ENCODE measurements at places on chromosomes 7 and 10.

DNA sequence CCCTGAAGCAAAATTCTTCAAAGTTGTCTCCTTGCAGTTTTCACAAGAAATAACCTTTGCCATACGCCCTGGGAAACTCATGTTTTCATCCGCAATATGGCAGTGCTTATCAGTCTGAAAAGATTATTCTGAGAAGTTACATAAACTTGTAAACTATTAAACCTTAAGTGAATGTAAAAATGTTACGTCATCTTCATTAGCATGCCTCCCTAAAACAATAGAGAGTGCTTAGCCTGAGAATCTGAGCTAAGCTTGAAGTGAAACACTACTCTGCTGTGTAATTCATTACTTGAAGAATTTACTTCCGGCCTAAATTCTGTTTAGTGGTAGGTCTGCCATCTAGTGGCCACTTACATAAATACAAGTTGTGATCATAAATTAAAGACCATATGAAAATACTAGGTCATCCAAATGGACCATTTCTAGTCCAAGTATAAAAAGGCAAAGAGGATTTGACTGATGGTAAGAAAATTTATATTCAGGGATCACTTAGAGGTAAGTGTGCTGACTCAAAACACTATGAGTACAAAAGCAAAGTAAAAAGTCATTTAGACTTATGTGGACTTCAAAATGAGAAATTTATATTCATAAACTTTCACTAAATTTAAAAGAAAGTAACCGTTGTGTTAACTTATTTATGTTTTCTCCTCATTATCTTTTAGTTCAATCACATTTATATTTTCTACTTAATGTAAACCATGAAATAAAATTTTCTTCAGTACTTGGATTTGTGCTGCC, 745.1 kb upstream of the LRRTM3 start:
- DNase-seq, result no peak

DNA sequence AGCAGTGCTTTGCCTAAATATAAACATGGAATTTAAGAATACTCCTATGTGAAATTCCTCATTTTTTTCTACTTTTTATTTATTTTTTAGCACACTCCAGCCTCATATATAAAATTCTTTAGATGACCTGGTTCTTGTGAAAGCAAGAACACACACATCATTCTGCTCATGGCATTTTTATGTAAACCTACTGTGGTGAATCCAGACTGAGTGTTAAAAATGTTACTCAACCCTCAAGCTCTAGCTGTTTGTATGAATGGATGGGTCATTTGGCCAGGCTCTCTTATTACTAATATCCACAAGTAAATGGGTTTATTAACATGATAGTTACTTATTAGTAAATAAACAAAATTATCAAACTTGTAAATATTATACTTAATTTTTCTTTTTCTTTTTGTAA, 551.7 kb upstream of the LRRN3 start:
- DNase-seq, result no peak

GRCh38 chr7:106170651-106171050, 58.5 kb upstream of the SYPL1 start:
- no peak for DNase-seq

DNA sequence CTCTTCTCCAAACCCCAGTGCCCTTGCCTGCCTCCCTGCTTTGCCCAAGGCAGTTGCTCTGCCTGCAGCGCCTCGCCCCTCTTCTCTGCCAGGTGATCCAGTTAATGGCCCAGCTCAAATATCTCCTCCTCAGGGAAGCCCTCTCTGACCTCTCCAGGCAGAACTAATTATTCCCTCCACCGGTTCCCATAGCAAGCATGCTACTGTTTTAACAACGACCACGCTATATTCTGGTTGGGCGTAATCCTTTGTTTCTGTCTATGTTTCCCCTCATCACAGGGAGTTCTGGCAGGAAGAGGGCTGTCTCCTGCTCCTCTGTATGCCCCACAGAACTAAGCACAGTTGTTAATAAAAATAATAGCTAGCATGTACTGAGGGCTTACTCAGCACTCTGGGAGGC, 36.8 kb upstream of the R3HCC1L start:
- no peak for DNase-seq

GRCh38 chr10:12681252-12681651, 320.3 kb downstream of the CCDC3 start:
- no peak for DNase-seq

DNA sequence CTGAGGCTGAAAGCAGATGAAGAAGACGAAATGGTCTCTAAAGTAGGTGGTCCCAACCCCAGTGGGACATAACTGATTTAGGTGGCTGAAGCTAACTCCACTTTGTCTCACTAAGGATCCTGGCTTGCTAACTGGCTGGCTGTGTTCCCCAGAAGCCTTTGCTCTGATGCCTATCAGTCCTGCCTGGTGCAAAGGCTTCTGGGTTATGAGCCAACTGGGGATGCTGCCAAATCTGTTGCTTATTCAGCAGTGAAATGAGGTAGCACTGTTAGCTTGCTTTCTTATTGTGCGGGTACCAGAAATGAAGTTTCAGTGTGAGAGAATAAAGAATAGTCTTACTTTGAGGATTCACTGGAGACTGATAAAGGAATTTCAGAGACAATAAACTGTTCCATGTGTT, 18.1 kb downstream of the PRKG1 start:
- no peak for DNase-seq

GRCh38 chr10:119139464-119140067, 25.9 kb downstream of the SFXN4 start:
- peak; percentile 22 for DNase-seq

DNA sequence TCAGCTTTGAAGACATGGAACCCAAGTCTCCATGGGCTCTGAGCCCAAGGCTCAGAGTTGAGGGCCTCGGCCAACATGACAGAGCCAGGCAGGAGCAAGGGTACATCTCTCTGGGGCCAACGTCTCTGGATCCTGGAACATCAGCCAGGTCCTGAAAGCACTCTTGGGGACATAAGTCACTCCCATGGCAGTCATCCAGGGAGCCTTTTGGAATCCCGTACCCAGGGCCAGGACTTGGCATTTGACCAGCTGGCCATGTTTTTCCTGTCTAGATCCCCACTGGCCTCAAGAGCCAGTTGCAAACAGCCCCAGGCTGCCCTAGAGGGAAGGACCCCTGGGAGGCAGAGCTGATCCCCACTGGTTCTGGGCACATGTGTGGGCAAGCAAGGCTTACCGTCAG, 4.3 kb upstream of the CXCL12 start:
- no peak for DNase-seq

DNA sequence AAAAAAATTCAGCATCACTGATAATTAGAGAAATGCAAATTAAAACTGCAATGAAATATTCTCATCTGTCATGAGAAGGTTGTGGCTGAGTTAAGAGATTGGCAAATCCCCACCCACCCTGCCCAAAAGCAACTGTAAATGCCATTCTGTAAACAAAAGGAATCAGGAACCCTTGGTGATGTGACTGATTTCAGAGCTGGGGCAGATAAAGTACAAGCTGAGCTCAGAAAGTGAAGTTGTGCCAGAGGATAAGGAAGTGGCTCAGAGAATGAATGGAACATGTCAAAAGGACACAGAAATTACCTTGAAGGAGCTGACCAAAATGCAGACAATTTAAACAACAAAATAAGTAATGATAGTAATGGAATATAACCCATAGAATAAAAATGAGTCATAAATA, 32.7 kb upstream of the ARMS2 start:
- DNase-seq, result no peak

- DNase-seq, result no peak
Observed at GRCh38 chr10:29828440-29828894, 193.7 kb upstream of the SVIL start.

DNA sequence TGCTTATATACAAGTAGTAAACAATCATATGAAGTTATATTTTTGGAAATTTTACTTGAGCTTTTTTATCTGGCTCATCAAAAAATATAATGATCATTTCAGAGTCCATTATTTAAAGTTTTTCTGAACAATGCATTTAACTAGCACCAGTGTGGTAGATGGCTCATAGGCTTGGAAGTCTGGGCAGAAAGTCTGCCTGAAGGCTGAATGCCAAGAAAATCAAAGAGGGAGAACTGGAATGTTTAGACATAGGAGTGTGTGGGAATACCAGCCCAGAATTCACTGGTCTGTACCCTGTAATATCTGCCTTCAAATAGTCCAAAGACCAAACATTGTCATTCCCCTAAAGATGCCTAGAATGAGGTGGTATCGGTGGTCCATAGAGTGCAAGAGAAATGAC, 40.3 kb upstream of the ANK3 start:
- no peak for DNase-seq

DNA sequence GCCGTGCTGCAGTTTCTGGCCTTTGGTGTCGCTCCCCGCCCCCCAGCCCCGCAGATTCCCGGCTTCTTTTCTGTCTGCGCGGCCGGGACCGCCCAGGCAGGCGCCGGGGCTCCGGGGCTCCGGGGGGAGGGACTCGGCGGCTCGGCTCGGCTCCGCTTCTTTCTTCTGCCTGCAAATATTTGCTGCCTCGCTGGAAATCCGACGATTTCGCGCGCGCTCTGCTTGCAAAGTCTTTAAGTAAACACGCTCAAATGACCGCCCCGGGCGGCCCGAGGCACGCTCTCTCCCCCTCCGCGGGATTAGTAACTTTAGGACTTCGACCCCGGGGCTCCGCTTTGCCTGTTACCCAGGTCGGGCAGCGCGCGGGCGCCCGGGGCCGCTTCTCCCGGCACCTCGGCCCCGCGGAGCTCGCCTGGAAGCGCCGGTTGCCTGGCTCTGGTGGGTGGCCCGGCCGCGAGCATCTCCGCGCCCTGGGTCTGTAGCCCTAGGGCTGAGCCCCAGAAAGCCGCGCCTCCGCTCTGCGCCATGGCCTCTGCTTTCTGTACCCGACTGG, 3.9 kb upstream of the GATA3 start:
- no peak for DNase-seq

DNA sequence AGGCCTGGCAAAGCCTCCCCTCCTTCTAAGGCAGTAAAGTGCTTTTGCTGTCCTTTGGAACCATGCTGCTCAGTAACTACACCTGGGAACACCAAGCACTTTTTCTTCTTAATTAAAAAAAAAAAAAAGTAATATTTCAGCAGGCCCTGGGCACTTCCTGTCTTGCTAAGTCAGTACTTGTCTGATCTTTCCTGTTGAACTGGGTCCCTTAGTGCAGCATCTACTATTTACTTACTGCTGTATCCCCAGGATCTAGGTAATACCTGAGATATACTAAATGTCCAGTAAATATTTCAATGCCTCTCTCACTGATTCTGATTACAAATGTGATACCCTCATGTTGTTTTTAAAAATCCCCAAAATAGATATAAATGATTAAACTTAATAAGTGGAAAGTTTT, 77.4 kb downstream of the PPP1R3C start:
- no peak for DNase-seq

- DNase-seq, result no peak
Observed at GRCh38 chr7:107692501-107692900, 31.9 kb downstream of the SLC26A4 start.

- no peak for DNase-seq
Observed at GRCh38 chr10:75450075-75450445, 18.6 kb downstream of the LRMDA start.

DNA sequence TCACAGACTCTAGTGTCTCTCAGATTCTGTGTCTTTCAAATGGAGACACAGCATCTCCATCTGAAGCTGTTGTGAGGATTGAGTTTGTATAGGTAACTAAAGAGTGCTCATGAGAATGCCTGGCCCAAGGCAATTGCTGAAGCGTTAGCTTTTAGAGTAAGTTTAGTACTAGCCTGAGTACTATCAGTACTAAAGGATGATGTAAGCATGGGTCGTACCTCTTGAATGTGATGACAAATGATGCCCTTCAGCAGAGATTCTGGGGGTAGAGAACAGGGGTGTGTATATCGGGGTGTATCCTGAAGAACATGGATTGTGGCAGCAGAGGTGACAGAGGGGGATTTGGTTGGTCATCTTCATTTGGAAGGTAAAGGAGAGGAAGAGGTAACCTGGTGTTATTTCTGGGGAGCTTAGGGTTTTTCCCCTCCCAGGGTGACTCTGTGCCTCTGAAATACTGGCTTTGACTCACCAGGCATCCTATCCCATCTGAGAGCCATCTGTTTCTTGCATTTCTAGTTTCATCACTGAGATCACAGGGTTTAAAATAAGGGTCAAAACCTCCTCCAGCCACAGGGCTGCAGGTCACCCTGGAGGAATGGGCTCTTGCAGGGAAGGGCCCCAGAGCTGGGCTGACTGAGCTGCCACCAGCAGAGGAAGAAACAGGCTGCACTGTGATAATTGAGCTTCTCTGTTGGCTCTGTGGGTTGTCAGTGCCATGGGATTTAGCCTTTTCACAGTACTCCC, 756.0 kb downstream of the KCNMA1 start:
- DNase-seq, result no peak

All from activated T-helper 9 cell treated with anti-CD3 and anti-CD28 coated beads, Interleukin-2, amount 50 U/mL, for 16 hours (primary cell).